ENCODE measurements at places on chromosomes 13 and 19.

DNA sequence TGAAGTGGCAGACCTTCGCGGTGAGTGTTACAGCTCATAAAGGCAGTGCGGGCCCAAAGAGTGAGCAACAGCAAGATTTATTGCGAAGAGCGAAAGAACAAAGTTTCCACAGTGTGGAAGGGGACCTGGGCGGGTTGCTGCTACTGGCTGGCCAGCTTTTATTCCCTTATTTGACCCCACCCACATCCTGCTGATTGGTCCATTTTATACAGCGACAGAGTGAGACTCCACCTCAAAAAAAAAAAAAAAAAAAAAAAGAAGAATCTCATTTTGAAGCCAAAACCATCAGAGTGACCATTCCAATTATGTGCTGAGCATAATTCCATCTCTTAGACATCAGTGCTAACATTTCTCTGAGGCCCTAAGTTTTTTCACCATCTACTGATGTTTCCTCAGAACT, 1.9 kb upstream of the ZNF552 start:
- no peak for DNase-seq

- no peak for DNase-seq
Measured at GRCh38 chr19:19417628-19418245, 12.3 kb downstream of the GATAD2A start.

GRCh38 chr19:35080613-35081170, 34.9 kb upstream of the FXYD3 start:
- DNase-seq = no peak

DNA sequence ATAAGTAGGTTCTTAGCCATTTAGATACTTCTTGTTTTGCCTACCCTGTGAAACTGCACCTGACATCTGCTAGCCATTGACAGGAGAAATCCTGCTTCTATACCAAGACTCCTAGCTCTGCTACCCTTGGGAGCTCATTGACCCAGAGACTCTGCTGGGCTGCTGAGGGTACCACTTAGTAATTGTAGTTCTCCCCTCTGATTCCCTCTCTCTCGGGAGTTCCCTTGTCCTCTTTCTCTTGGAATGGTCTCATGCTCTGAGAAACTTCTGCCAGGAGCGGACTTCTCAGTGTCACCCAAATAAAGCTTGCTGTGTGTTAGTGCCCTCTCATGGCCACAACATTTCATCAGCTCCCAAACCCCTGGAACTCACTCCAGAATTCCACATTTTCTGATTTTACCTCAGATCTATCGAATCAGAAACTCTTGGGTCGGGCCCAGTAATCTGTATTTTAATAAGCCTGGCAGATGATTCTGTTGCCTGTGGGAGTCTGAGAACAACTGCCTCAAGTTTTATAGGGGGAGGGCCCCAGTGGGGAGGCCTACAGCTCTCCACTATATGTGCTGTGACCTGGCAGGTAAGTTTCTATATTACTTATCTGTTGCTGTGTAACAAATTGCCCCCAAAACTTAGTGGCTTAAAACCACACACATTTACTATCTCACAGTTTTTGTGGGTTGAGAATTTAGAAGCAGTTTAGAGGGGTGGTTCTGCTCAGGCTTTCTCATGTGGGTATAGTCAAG, 221.1 kb downstream of the TDRD3 start:
- DNase-seq = no peak

- no peak for DNase-seq
Measured at GRCh38 chr13:97360610-97361009, 73.4 kb upstream of the RAP2A start.

DNA sequence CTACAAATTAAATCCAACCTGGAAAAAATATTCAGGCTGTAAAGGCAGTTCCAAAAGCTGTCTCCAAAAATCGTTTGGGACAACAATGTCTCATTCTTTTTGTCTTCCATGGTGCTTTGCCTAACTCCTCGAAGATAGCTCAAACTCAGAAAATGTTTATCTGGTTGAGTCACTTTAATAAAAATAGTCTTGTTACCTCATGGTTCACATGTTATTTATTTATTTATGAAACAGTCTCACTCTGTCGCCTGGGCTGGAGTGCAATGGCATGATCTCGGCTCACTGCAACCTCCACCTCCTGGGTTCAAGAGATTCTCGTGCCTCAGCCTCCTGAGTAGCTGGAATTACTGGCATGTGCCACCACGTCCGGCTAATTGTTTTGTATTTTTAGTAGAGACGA, 4.9 kb upstream of the BRD4 start:
- no peak for DNase-seq

- DNase-seq = no peak
Measured at GRCh38 chr19:2327773-2328400, 499 bp downstream of the LSM7 start.

DNA sequence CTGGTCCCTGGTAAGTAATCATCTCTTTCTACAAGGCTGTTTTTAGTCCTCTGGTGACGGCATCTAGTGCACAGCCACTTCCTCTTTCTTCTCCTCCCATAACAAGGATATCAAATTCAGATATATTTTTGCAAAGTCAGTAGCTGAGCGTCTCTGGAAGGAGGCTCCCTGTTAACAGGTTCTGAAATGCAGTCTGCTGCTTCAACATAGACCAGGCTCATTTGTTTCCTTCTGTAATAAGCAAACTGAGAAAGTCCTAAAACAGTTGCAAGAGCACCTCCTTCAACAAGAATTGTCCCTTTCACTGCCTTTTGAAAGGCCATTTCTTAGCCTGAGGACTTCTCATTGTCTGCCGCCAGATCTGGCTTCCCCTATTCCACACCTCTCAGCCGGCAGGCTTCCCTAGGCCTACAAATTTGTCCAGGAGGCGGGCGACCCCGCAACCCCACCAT, 7.4 kb upstream of the ZSCAN5A start:
- no peak for DNase-seq

GRCh38 chr13:110306340-110306959, 507 bp downstream of the COL4A1 start:
- DNase-seq = peak; percentile 76

Measured in coronary artery (tissue), 2 donors.